Aorta (tissue), 5 donors: ENCODE measurements at places on chromosomes 5 and 9. TPM values are rescaled to one million over a fixed set of nuclear protein-coding genes. Genes with fewer than 3 reads are reported as not detected.

- no peak for DNase-seq
- no peaks in the 10 kb centered on the region for H3K36me3 ChIP-seq
- no peaks in the 10 kb centered on the region for H3K4me1 ChIP-seq
Observed at GRCh38 chr9:89716559-89716958, 111.7 kb downstream of the GADD45G start.

DNA sequence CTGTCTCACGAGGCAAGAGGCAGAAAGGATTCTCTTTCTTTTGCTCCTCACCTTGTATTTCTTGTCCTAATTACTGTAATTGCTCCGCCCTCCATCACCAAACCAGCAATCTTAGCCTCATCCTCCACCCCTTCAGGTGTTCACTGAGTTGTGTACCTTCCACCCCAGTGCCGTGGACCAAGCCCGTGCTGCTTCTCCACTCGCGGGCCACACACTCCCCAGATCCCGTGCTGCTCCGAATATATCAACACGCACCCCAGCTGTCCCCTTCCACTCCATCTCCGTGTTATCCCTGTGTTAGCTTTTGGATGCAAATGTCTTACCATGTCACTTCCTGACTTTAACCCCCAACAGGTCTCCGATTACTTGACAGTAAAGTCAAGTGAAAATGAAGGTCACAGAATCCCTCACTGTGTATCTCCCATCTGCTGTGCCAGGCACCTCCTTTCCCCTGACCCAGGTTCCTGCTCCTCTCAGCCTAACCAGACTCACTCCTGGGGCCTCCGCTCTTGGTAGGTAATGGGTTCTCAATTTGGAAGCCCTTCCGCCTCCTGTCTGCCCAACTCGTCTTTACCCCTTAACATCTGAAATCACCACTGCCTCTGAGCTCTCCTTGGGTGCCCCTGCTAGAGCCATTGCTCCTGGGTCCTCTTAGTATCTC, 320.2 kb downstream of the MED10 start:
- no peaks in the 10 kb centered on the region for H3K36me3 ChIP-seq
- DNase-seq, result no peak
- no peak overlapping the region for H3K4me3 ChIP-seq
- no peaks in the 10 kb centered on the region for H3K27me3 ChIP-seq
- no peak overlapping the region for H3K27ac ChIP-seq

GRCh38 chr5:110884005-110884404, 145.2 kb downstream of the SLC25A46 start:
- H3K27me3 ChIP-seq, result no peaks in the 10 kb centered on the region
- H3K36me3 ChIP-seq, result no peaks in the 10 kb centered on the region
- no peak overlapping the region for H3K4me3 ChIP-seq
- no peak overlapping the region for H3K27ac ChIP-seq
- no peaks in the 10 kb centered on the region for H3K4me1 ChIP-seq
- no peak for DNase-seq

DNA sequence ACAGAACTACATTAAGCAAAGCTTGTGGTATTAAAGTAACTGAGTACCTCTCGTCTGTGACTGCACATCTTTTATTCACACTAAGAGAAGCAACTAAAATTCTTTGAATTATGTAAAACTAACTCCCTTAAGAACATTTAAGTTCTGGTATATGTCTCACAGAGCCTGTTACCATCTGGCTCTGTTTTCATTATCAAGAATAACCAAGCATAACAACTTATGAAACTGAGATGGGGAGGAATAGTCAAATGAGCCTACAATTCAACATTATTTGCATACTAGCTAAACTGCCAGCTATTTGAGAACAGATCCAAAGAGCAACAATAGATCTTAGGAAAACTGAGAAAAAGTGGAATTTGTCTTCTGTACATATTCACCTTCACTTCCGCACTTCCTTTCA, 25.3 kb upstream of the ISOC1 start:
- no peaks in the 10 kb centered on the region for H3K36me3 ChIP-seq
- no peak overlapping the region for H3K4me3 ChIP-seq

DNA sequence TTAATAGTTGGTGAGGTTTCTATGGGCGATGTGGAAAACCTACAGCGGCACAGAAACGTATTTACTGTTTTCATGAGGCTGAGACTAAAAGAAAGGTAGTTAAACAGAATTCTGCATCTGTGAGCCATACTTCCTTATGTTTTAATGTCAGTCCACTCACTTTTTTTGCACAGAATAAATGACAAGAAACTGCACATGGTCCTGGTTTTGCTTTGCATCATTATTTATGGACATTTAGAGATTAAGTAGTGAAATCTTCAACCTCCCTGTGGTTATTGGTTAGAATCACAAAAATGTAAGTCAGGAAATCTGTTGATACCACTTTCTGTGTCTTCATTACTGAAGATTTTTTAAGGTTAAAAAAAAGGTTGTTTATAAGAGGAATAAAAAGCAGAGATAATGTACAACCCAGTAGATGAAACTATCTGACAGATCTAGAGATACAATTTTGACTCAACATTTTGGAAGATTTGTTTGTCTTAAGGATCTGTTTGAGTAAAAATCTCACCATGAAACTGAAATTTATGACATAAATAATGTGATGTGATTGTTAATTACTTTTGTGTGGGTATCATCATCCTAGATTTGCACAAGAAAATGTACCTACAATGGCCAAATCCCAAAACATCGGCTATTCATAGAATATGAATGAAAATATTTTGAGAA, 2.4 kb downstream of the PRR16 start:
- peak overlapping the region; percentile 88 for H3K4me3 ChIP-seq
- no peak for DNase-seq
- peaks cover 1% of the 10 kb centered on the region for H3K4me1 ChIP-seq

DNA sequence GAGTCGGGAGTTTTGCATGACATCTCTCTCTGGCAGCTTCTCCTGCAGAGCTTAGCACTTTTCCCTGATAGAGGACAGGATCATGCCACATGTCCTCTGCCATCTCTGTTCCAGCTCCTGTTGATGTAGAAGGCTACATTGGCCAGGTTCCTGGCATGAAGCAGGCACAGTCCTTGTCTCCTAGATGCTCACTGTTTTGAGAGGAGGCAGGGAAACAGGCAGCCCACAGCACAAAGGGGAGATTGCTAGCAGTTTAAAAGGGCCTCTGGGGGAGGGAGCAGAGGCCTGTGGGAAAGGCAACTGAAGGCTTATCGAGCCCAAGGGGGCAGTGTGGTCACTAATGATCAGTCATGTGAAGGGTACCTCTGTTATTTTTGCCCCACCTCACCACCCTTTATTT, 10.7 kb downstream of the ARHGAP26 start:
- H3K4me1 ChIP-seq, result peaks cover 5% of the 10 kb centered on the region
- H3K27ac ChIP-seq, result no peak overlapping the region
- DNase-seq, result no peak

DNA sequence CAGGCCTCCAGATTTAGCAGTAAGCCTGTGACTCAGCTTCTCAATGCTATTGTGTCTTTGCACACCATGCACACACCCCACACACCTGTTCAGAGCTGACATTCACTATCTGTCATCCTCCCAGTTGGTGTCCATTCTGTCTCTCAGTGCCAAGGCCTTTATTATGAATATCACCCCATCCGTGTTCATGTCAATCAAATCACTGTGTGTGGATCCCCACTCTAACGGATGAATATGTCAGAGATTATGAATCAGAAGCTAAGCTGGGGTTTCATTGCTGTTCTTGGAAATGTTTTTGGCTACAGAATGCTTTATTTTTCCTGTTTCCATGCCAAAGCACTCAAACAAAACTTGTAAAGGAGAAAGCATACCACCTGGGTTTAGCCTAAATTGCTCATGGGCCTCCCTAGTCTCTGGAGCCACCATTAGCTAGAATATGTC, 9.4 kb upstream of the MAMDC2 start:
- H3K4me3 ChIP-seq, result no peak overlapping the region
- peaks cover 3% of the 10 kb centered on the region for H3K4me1 ChIP-seq
- no peaks in the 10 kb centered on the region for H3K36me3 ChIP-seq
- H3K27ac ChIP-seq, result no peak overlapping the region

DNA sequence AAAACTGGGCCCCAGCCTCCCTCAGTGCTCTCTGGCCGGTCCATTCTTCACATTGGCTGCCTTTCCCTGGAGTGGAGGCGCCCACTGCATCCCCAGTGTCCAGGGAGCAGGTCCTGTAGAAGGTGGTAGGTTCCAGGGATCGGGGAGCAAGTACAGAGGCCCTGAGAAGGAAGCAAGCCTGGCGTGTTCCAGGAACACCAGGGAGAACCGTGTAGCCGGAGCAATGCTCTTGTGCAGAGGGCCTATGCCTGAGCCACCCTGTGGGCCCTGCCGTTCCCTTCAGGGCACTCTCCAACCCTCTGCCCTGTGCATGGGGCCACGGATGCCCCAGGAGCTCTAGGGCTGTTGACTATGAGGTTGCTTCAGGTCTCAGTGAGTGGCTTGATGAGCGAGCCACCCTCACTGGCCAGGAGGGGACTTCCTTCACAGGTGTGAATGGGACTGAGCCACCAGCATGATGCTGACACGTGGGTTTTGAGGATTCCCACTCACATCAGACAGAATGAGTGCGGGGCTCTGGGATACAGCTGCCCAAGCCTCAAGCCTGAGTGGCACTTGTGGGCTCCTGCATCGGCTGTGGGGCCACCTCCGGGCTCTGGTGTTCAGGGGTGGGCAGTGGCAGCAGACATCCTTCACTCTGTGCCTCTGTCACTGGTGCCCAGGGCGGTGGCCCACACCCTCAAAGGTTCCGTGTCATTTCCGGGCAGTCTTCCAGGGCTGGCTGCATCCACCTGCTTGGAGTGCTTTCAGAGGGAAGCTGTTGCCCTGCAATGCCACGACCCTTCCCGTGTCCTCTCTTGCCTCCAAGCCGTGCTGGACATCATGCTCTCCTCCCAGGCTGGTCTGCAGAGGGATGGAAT, 54.4 kb downstream of the ADAMTS2 start:
- H3K4me3 ChIP-seq, result no peak overlapping the region
- no peak overlapping the region for H3K27ac ChIP-seq

- H3K27me3 ChIP-seq, result no peaks in the 10 kb centered on the region
- no peak overlapping the region for H3K4me3 ChIP-seq
- DNase-seq, result no peak
- no peak overlapping the region for H3K27ac ChIP-seq
Observed at GRCh38 chr5:143244990-143245389, 158.5 kb downstream of the NR3C1 start.

GRCh38 chr9:34463098-34463900, 4.7 kb downstream of the DNAI1 start:
- peak; percentile 80 for DNase-seq
- peak overlapping the region; percentile 40 for H3K27ac ChIP-seq
- no peaks in the 10 kb centered on the region for H3K36me3 ChIP-seq
- no peaks in the 10 kb centered on the region for H3K27me3 ChIP-seq
- no peaks in the 10 kb centered on the region for H3K4me1 ChIP-seq

DNA sequence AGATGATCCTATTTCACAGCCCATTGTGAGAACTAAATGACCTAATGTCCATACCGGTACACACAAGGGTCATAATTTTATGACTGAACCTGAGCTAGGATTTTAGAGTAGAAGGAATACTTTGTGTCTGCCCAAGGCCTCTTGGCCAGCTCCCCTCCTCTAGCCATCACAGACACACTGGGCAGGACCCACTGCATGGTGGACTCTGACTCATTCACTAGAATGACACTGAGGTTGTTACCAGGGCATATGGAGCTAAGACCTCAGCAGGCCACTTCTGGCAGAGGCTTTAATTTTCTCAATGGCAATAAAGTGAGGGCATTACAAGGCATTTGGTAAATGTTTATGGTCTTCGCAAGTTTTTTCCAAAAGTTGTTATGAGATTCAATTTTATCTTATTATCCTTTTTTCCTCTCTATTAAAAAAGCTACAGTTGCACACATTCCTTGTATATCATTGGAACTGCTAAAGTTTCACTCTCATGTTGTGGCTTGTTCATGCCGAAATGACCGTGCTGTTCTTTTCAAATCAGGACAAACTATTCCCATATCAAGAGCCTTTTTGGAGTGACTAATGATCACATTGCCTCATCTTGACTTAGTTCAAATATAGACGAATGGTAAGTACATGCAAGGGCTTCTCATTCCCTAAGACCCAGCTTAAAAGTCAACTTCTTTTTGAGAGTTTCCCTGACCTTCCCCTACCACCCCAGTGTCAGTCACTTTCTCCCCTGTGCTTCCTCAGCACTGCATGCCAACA, 595.7 kb downstream of the ACTL7B start:
- H3K4me3 ChIP-seq, result no peak overlapping the region
- H3K27ac ChIP-seq, result no peak overlapping the region
- no peak for DNase-seq
- H3K27me3 ChIP-seq, result no peaks in the 10 kb centered on the region
- no peaks in the 10 kb centered on the region for H3K36me3 ChIP-seq

DNA sequence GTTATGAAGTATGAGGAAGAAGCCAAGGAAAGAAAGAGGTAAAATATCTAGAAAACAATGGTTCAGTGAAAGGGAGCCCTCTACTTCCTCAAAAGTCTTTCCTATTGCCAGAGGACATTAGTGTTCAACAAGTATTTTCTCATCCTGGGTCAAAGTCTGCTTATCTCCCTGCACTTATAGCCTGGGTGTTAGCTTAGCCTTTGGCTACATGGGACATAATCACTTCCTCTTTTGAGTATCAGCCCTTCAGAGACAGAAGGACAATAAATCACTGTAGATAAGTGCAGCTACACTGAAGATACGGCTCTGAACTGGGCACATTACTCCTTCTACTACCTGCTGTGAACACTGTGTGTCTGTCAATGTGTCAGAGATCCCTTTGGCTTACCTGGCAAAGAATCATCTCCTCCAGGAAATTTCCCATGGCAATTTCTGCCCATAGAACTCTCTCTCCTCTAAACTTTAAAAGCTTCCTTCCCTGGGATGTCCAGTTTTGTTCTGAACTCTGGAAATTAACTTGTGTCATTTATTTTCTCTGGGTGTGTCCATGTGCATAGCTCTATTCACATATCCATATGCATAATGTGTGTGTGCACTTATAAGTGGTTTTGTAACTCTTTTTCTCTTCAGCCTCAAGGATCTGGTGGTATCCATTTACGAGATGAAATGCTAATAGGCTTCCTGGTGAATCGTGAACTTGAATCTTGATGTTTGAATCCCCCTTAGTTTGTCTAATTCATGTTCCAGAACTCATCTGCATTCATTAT, 30.0 kb upstream of the RECK start:
- H3K4me1 ChIP-seq, result peaks cover 2% of the 10 kb centered on the region
- no peak for DNase-seq
- no peaks in the 10 kb centered on the region for H3K27me3 ChIP-seq
- no peak overlapping the region for H3K4me3 ChIP-seq
- H3K27ac ChIP-seq, result no peak overlapping the region

DNA sequence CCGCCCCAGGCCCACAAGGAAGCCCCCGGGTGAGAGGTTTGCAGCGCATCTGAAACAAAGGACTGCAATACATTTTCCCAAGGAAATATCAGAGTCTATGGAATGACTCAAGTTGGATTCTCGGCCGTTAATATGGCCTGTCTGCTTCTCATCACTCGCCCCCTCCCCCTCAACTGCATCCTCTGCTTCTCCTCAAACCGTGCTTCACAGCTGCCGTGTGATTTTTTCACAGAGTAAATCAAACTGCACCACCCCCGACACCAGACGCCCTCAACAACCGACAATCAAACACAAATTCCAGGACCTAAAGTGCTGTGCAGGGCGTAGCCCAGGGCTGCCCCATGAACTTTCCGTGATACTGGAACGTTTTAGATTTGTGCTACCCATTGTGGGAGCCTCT, 176.9 kb downstream of the ROR2 start:
- H3K27me3 ChIP-seq, result no peaks in the 10 kb centered on the region
- H3K36me3 ChIP-seq, result no peaks in the 10 kb centered on the region
- no peak overlapping the region for H3K27ac ChIP-seq
- H3K4me3 ChIP-seq, result no peak overlapping the region

- no peaks in the 10 kb centered on the region for H3K4me1 ChIP-seq
- H3K36me3 ChIP-seq, result no peaks in the 10 kb centered on the region
- no peak overlapping the region for H3K4me3 ChIP-seq
- no peaks in the 10 kb centered on the region for H3K27me3 ChIP-seq
- H3K27ac ChIP-seq, result no peak overlapping the region
Observed at GRCh38 chr5:166074582-166075481, 2216.6 kb upstream of the WWC1 start.

Gene KCNV2
- total RNA-seq, result not detected

Gene NUTM2F
- not detected for total RNA-seq

Gene CEL
- 4.5 TPM for total RNA-seq

Gene DUSP1
- total RNA-seq, result 293 TPM

Gene TAL2
- total RNA-seq, result not detected
